ENCODE measurements at places on chromosomes 7 and 10.

GRCh38 chr10:5599613-5600520 is 66.5 kb downstream of the ASB13 start:
- DNase-seq, result no peak

DNA sequence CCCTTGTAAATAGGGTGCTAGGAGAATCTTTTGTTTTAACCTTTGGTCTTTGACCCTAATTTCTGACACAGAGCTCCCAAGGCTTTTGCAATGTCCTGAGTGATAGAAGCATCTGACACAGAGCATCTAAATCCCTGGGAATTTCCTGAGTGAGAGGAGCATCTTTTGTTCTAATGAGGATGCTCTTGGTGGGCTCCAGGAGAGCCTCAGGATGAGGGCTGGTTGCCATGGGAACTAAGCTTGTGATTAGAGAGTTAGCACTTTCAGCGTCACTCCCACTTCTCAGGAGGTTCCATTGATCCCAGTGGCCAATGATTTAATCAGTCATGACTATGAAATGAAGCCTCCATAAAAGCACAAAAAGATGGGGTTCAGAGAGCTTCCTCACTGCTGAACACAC is 264.8 kb downstream of the KIF20B start:
- DNase-seq, result no peak

GRCh38 chr10:22823109-22823508 is 104.7 kb upstream of the ARMC3 start:
- DNase-seq, result no peak

DNA sequence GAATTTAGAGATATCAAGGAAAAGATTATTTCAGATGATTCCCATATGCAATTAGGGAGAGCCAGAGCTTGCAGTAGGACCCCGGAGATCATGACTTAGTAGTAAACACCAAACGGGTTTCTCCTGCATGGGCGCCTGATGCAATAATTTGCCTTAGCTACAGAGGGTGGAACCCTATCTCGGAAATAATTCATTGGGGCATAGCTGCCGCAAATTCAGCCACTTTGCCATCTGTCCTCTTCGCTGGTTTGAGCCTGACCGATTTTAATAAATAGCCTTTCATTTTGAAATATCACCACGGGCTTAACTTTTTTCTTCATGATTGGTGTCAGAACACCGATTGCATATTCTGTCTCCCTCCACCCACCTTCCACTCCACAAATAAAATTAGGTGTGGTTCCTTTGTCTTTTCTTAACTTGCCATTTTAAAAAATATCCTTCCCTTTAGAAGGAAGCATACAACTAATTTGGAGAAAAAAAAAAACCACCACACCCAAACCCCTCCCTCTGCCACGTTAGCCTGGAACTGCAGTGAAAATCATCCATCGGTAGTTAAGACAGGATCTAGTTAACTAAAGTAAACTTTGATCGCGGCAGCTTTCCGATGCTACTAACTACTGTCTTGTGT is 1.4 kb downstream of the GARS1 start:
- no peak for DNase-seq

GRCh38 chr7:119482671-119483070 is 790.3 kb upstream of the KCND2 start:
- DNase-seq, result no peak
